ENCODE measurements at places on chromosomes 11 and 22. TPM values are rescaled to one million over a fixed set of nuclear protein-coding genes. Genes with fewer than 3 reads are reported as not detected.
A peak's percentile ranks its signal among the peaks of the same experiment; 100 is the strongest.

- no peak for DNase-seq
Observed at GRCh38 chr11:70135625-70136059, 57.5 kb downstream of the ANO1 start.

- DNase-seq: no peak
Observed at GRCh38 chr11:1670905-1671371, 26.1 kb upstream of the KRTAP5-6 start.

GRCh38 chr11:109859045-109859724 is 234.0 kb upstream of the ZC3H12C start:
- DNase-seq: no peak

DNA sequence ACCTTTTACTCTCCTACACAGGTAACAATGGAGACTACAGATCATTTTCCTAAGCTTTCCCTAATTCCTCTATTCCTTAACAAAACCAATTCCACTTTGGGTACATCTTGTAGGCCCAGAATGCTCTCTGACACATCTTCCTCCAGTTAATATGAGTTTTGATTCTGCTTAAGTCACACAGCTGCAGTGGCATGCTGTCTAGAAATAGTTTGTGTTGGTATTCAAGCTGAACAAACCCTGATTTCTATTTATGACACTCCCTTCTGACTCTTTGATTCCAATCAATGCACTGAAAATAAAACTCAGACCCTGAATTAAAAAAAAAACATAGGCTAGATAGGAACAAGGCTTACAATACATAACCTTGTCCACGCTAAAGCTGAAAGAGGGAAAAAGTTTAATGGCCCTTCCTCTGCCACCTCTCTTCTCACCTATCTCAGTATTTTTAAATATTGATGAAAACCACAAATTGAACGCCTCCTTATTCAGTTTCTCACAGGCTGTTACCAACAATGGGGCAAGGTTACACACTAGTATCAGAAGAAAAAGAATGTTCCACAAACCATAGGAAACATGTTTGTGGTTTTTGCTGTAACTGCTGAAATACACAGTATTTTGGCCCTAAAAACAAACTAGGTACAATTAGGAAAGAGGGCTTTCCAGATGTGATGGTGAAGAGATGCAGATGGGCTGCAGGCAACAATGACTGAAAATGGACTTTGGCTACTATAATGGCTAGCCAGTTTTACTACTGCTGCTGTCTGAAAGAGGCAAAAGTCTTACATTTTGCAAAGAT is 35.7 kb upstream of the GAB2 start:
- DNase-seq: no peak

DNA sequence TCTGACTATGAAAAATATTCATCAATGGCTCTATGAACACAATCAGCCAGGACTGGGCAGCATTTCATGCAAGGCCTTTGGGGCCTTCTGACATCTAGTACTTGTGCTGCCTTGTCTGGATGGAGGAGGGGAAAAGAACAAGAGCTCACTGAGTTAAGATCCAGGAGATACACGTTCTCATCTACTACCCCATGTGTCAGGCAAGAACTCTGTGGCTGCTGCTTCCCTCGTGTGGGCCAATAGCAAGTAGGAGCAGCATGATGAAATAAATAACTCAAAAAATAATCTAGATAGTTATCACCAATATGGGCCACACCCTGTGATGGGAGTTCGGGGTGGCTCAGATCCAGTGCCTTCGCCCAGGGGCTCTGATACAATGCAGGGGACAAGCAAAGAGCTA is 7.3 kb downstream of the KCNE3 start:
- no peak for DNase-seq

DNA sequence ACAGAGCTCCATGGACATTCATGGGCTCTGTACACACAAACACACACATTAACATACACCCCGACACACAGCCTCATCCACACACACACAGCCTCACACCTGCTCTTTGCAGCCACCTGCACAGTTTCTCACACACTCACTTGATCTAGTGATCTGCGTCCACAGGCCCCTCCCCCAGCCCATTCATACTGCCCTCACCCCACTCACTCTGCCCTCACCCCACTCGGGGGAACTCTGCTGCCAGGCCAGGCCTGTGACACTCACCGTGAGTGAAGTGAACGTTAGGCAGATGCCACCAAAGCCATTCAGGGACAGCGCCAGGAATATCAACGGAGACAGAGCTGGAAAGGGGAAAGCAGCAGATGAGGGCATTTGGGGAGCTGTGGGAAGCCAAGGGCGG is 15.0 kb downstream of the SLC43A1 start:
- no peak for DNase-seq

Gene NECTIN1
- 9.0 TPM for total RNA-seq

Gene SYT7
- total RNA-seq: 0.66 TPM

Gene SMTNL1
- total RNA-seq: not detected

Gene TRIM77
- not detected for total RNA-seq

DNA sequence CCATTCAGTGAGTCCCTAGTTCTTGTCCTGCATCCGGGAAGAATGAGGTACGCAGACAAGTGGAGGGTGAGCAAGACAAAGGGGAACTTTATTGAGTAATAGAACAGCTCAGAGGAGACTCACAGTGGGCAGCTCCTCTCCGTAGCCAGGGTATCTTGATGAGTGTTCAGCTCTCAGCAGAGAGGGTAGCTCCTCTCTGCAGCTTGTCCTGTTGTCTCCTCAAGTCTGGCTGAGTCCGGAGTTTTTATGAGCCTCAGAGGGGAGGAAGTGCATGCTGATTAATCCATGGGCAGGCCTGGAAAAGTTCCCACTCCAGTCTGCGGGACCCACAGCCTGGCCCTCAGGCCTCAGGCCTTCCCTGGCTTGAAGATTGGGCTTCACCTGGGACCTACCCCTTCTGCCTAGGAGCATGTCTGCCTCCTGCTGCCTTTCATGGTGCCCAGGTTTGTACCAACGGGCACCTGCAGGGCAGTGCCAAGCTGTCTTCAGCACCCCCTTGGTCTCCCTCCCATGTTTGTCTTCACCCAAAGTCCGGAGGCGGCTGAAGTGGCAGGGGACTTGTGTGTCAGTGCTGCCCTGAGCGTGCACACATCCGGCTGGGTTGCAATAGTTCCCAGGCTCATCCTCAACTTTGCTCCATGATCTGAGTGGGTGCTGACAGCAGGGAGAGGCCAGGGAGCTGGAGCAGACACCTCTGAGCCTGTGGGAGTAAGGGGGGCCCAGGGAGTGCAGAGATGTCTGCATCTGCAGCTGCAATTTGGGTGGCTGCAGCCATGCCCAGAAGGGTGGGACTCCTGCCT is 134.2 kb downstream of the LDLRAD3 start:
- DNase-seq: no peak

Gene CBLIF
- not detected for total RNA-seq

Gene KCTD14
- total RNA-seq: 0.38 TPM

DNA sequence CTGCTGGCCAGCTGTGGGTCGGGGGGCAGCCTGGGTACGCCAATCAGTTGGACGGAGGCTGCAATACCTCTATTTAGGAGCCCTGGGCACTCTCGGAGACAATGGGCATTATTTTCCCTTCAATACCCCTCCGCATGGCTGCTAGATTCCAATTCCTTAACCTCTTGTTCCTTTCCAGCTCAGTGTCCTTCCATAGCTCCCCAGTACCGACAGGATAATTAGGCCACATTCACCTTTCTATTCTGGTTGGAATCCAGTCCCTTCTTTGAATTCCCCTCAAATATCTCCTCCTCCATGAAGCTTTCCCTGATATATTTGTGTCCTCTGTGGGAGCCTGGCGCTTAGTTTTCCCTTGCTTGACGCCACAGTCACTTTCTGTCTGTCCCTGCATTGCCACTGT is 4.2 kb upstream of the BIK start:
- no peak for DNase-seq

Gene ROBO4
- not detected for total RNA-seq

- DNase-seq: peak; percentile 51
Observed at GRCh38 chr11:74453373-74453975, 13.9 kb downstream of the KCNE3 start.

Gene POU2AF3
- not detected for total RNA-seq

DNA sequence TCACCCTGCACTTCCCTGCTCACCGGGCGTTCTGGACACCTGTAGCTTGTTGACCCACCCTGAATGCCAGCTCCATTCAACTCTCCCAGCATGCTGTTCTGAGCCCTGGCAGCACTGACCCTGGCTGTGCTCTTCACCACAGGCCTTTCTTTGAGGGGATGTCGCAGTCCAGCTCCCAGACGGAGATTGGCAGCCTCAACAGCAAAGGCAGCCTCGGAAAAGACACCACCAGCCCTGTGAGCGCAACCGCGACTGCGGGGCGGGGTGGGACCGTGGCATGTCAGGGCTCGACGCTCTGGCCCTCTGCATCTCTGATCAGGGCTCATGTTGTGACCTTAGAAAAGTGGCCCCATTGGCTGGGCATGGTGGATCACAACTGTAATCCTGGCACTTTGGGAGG is 47.4 kb upstream of the RAB1B start:
- DNase-seq: no peak

GRCh38 chr11:2839395-2839943 is 46.1 kb downstream of the CDKN1C start:
- DNase-seq: no peak

Gene GCAT
- total RNA-seq: 8.6 TPM

GRCh38 chr11:65436412-65437032 is 13.9 kb downstream of the NEAT1 start:
- no peak for DNase-seq

Gene DENND6B
- 1.3 TPM for total RNA-seq

Gene TRIM51
- not detected for total RNA-seq

Gene CRYAB
- not detected for total RNA-seq

GRCh38 chr11:65802841-65803240 is 16.0 kb downstream of the OVOL1 start:
- no peak for DNase-seq

- DNase-seq: no peak
Observed at GRCh38 chr11:71940561-71941219, 11.8 kb downstream of the RNF121 start.

- no peak for DNase-seq
Observed at GRCh38 chr11:34423300-34423699, 15.4 kb upstream of the CAT start.

Gene AP2A2
- total RNA-seq: 38.0 TPM

Gene PIWIL4
- total RNA-seq: 0.54 TPM

- DNase-seq: no peak
Observed at GRCh38 chr11:129265125-129265788, 73.1 kb upstream of the ARHGAP32 start.

Gene MYRF
- 0.24 TPM for total RNA-seq

- DNase-seq: peak; percentile 34
Observed at GRCh38 chr22:32796865-32797573, 4.5 kb upstream of the TIMP3 start.

- DNase-seq: no peak
Observed at GRCh38 chr11:35427071-35427470, 7.7 kb upstream of the SLC1A2 start.

Gene HORMAD2
- total RNA-seq: not detected
